Mucosa of gallbladder (tissue), 1 donor: ENCODE measurements at places on chromosomes 6 and 20.

DNA sequence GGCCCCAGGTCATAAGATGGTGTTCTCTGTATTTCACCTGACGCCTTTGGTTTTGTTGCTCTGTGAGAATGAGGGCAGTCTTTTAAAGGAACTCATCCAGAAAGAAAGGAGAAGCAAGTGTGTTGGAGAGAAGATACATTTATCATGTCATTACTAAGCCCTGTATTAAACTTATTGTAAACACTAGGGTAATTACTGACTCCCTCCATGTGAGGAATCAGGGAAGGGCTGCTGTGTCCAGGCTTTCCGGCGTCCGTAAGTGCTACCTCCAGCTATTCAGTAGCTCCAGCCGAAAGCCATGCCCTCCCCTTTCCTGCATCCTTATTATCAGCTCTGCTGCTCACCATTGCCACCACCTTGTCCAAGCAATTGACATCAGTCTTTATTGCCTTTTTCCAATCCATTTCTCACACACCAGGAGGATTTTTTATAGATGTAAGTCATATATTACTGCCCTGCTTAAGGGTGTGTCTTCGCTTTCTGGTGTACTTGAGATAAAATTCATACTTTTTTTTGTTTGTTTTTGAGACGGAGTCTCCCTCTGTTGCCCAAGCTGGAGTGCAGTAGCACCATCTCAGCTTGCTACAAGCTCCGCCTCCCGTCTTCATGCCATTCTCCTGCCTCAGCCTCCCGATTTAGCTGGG, 94.7 kb downstream of the RPP40 start:
- DNase-seq: no peak

DNA sequence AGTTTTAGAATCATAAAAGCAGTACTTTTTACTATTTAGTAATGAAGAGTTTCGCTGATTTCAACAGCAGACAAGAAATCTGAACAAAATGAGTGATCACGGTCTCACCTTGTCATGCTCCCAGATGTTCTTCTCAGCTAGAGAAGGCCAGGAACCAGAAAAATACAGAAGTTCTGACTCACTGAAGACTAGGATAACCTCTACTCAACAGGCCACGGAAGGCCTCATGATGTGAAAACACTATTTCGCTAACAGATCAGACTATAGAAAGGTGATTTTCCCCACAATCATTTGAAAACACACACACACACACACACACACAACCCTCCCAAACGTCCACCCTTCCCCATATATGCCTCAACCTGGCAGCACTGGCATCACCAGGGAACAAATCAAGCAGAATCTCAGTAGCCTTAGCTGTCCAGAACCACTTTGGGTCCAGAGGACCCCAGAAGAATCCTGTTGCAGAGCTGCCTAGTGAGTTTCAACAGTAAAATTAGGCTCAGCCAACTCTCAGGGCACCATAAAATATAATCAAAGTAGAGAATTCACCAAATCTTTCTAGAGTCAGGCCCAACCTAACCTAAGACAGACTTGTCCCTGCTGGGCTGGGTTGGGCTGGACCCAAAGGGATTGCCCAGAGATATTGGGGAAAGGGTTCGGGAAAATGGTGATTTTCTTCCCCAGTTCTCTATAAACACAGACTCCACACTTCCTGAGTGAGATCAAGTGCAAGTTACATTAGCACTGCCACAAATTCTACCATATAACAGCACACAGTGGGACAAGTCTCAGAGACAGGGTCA, 7.9 kb downstream of the EXOC2 start:
- no peak for DNase-seq

GRCh38 chr6:147530132-147531060, 21.9 kb downstream of the SAMD5 start:
- no peak for DNase-seq

- DNase-seq: no peak
Measured at GRCh38 chr6:26468829-26469228, 11.1 kb downstream of the BTN2A1 start.

- DNase-seq: no peak
Measured at GRCh38 chr6:165206798-165207197, 102.6 kb downstream of the C6orf118 start.
